ENCODE measurements at places on chromosomes 3 and 15.

DNA sequence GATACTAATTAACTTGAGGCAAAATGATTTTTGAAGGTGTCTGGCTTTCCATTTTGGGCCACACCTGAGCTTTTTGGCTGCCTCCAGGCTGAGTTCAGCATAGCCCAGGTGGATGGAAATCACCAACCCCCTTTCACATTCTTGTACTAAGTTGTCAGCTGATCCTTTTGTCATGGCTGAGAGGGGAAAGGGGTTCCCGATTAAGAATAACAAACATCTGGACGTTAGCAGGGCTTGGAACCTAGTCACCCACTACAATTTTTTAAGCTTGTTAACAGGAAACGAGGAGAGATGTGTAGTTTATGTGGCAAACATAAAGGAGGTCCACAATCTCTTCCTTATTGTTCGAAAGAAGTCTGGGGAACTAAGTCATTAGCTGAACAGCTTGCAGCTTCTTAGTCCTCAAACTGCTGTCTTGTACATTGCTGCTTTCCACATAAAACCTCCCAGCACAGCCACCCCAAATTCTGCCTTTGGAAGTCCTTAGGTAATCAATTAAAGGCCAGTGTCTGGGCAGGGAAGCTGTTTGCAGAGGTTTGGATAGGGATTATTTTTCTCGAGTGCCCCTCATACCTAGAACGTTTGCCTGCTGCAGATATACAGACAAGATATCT is 5.0 kb downstream of the NR2F2 start:
- DNase-seq = no peak

- no peak for DNase-seq
These were observed 319.9 kb upstream of the ICE2 start for GRCh38 chr15:60798821-60799220.

DNA sequence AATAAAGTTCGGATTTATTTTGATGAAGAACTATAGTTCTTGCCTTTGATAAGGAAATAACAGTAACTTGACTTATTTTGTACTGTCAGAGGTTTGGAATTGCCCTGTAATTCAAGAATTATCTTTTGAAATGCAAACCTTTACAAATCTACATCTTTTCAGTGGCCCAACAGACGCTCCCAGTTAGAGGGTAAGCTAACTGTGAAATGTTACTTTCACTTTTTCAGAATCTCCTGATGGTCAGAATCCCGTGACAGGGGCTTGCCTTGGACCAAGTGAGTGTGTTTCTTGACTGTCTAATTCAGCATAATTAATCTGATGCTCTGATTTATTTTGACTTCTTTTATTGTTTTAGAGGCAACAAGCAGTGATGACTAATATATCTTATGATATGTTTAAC is 262.5 kb downstream of the PLOD2 start:
- DNase-seq = no peak

DNA sequence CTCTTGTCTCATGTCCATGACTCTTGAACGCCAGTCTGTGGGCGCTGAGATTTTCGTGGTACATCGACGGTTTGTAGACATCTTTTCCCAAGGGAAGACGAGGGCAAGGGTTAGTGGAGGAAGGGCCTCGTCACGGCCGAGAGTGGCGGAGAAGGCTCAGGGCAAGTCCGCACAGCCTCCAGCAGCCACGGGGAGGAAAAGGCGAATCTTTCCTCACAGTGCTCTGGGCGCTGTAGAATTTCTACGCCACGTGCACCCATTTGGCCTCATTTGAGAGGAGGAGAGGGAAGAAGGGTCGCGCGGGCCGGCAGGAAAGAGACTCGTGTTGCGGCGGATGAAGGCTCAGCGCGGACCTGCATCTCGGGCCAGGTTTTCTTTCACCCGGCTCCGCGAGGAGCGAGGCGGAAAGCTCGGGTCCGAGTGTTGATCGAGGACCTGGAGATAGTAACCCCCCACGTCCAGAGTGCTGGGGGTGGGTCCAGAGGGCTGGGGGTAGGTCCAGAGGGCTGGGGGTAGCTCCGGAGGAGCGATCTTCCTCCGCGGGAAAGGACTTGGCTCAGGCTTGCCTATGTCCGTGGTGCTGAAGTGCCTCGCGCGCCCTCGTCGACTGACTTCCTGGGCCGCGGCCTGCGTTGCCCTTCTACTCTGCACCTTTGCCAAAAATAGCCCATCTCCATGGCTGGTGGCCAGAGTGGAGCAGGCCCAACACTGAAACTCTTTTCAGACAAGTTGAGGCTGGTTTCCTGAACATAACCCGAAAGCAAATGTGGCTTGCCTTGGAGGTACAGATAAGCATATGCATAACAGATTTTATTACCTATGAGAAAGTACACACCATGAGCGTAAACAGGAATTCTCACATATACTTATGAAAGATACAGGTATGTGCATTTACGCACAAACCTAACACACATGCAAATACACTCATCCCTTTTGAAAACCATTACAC is 1.1 kb downstream of the SLC35G2 start:
- no peak for DNase-seq

- DNase-seq = no peak
These were observed 314.8 kb downstream of the PTPRG start for GRCh38 chr3:61875976-61876671.

GRCh38 chr3:70471464-70472342 is 159.3 kb upstream of the MDFIC2 start:
- no peak for DNase-seq

DNA sequence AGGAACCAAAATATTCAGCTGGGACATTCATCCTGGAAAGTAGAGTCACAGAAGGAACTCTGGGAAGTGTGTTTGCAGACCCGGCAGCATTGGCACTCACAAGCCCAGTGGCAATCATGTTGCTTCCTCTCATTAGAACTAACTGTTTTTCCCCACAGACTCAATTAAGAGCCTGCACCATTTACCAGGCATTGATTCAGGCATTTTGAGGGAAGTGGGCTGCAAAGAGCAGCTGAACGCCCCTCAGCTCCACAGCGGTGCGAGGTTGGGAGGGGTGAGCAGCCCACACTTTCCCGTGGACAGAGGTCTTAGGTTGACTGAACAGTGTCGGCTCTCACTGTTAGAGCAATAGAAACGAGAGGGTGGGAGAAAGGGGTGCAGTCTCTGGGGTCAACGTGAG is 143.8 kb downstream of the STT3B start:
- DNase-seq = no peak

- no peak for DNase-seq
These were observed 130.3 kb upstream of the TMC3 start for GRCh38 chr15:81504170-81504905.

DNA sequence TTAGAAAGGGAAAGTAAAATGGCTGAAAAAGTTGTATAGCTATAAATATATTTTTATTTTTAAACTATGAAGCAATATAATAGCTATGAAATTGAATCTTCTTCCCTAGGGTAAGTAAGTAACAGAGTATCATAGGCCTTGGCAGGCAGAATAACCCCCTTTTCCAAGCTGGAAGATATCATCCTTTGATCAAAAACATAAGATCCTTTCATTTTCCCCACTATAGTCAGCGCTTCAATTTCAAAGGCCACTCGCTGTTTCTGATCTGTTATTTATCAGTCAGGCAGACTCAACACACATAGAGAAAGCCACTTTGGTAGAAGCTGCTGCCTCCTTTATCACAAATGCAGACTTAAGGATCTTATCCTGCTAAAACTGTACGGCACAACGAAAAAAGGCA is 74.0 kb upstream of the UBE2E2 start:
- no peak for DNase-seq

GRCh38 chr15:69509131-69509530 is 56.5 kb downstream of the RPLP1 start:
- no peak for DNase-seq

- no peak for DNase-seq
These were observed 63.3 kb downstream of the IL1RAP start for GRCh38 chr3:190577225-190577624.

DNA sequence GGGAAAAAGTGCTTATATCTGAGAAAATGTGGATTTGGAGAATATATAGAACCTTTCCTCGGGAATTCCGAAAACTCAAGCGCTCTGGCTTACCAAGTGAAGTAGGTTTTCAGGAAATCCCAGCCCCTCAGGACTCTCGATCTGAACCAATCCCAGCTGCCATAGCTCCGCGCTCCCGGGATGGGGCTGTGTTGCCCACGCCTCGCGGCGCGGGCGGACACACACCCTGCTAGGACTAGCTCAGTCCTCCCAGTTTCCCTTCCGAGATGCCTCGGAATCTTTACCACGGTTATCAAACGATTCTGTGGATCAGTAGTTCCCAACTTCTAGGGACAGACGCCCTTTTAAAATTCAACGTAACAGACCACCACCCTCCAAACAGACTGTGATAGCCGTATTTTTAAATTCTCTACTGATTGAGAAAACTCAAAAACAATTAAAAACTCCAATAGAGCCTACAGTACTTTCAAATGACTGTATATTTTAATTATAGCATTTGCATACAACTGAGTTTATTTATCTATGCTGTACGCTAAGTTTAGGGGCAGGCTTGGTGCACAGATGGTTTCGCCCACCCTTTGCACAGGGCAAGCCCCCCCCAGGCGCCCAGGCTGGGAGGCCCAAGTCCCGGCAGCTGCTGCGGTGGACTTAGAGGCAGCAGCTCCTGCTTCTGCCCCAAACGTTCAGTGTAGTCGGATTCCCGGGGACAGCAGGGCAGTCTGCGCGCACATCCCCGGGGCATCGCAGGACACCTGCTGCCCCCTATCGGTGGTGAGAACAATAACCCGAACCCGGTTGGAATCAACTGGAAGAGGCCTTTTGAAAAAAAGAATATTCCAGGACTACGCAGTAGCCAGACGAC is 52.3 kb downstream of the CCDC54 start:
- peak; percentile 19 for DNase-seq

- no peak for DNase-seq
These were observed 106.8 kb upstream of the SLC2A2 start for GRCh38 chr3:171133337-171133736.

DNA sequence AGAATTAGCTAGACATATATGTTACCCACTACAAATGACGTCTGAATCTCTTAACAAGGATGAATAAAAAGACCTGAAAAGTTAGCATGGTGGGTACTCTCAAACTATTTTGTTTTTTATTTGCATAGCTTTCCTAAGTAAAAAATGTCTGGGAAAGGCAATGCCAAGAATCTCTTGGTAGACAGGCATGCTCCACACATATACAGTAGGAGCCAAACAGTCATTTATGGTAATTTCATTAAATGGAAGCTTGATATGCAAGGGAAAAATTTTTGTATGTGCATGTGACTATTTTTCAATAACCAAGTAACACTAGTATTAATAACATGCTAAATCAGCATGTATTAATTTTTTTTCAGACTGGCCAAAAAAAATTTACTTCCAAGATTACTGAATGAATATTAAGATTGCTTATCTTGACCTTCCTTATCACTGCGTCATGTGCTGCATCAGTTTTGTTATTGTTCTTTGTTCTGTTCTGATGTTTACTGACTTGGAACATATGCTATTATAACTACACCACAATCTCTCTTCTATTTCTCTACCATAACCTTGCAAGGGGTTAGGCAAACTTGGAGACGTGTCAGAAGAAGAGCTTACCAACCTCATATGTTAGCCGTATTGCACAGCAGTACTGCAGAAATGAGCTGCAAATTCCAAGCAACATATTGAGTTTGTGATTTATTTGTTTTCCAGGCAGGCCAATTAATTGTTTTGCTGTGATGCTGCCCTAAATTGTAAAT is 255.3 kb downstream of the RBMS3 start:
- DNase-seq = no peak

DNA sequence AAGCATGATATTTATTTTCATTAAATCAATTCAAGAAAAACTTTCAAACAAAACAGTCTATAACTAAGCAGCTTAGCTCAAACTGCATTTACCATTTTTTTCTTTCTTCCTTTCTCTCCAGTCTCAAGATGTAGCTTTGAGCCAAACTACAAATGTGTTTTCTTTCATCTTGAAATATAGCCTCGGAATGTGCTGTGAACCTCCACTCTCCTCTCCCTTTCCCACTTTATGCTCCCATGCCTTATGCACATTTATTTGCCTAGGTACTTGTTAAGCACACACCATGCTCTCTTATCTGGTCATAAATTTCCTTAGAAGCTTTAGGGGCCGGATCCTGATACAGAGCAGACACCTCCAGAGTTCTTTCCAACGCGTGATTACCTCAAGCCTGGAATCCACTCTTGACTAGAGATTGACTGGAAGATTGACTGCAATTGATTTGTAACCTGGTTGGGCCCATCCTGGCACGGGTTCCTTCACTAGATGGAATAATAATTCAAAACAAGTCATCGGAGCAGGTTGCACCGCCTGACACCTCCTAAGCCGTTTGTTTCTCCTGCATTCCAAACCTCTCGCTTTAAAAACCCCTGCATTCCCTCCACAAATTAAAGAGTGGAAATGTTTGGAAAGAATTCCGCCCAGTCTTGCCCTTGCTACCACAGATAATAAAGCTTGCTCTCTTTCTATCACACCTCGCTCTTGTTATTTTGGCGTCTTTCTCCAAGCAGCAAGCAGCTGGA is 344.7 kb downstream of the CHL1 start:
- no peak for DNase-seq

DNA sequence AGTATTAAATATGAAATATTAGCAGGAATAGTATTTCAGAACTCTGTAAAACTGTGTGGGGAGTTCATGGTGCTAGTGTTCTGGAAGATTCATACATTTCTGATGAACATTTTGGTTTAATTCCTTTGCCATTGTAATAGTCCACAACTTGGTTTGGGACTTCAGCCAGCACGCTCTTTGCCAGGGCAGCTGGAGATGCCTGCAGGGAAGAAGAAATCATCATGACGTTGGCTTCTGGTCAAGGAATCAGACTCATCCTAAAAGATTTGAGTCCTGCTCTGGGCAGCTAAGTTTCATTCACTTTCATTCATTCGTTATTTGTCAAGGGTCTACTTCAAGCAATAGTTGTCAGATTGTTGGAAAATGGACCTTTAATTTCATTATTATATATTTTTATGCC is 32.4 kb upstream of the MRPL3 start:
- no peak for DNase-seq

- no peak for DNase-seq
These were observed 424.8 kb downstream of the LPP start for GRCh38 chr3:188578576-188579363.

DNA sequence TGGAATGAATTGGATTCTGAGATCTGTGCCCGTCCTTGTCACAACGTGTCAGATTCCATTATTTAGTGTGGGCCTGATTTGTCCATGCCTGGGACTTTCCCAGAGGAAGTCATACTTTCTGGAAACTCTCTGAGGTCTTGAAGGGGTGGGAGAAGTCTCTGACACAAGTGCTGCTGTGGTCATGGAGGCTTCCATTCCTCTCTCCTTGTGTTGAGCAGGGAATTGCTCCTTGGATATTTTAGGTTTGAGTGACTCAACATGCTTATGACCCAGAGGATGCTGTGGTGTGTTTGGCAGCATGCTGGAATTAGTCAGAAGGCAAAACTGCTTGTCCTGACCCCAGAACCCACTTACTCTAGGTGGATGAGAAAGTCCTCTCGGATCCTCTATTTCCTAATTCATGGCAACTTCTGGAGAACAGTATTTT is 132.1 kb downstream of the LPP start:
- DNase-seq = no peak

DNA sequence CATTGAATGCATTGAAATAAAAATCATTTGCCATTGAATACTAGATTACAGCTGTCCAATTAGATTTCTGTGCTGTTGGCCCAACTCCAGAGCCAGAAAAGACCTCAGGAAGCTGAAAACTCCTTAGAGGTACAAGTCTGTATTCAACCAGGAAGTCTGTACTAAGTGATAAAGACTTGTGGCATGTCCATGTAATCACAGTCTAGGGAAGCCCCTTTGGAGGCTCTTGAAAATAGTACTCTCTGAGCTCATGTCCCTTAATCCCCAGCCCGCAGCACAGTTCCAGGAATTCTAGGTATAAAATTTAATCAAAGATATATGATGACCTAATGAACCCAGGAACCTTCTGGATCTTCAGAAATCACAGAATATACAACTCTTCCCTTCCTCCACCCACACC is 279.4 kb downstream of the RSL24D1 start:
- DNase-seq = no peak

GRCh38 chr3:101574388-101575112 is 570 bp downstream of the PCNP start:
- no peak for DNase-seq
